ENCODE measurements at places on chromosomes 11 and 22. TPM values are rescaled to one million over a fixed set of nuclear protein-coding genes. Genes with fewer than 3 reads are reported as not detected.

DNA sequence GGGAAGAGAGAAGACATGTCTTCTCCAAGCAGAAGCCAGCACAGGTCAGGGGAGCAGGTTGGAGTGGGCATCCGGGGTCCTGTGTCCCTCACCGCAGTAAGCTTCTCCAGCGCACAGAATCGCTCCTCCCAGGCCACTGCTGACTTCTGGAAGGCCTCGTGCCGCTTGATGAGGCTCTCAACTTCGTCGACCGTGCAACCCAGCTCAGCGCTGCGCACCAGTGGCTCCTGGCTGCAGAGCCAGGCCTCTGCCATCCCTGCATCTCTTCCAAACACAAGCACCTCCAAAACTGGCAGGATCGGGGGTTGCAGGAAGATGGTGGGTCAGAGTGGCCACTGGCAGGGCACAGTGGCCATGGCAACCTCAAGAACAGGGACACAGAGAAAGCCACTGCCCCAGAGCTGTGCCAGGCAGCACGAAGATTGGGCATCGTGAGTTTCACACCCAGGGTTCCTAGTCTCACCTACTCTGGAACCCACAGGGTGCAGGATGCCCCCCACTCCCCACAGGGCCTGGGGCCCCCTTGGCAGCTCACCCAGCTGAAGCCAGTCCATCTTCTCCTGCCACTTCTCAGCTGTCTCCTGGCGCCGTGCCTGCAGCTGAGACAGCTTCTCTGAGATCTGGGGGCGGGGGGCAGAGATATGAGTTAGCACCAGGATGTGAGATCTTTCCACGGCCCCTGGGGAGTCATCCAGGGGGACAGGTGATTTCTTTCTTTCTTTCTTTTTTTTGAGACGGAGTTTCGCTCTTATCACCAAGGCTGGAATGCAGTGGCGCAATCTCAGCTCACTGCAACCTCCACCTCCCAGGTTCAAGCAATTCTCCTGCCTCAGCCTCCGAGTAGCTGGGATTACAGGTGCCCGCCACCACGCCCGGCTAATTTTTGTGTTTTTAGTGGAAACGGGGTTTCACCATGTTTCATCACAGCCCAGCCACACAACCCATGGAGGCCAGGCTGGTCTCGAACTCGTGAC lies 11.2 kb upstream of the RBM4B start:
- no peak for DNase-seq

- DNase-seq = no peak
Observed at GRCh38 chr22:33932997-33933396, 12.7 kb upstream of the LARGE1 start.

- DNase-seq = no peak
Observed at GRCh38 chr11:124875401-124875800, 10.2 kb downstream of the ROBO3 start.

GRCh38 chr22:20199413-20199842 lies 48.6 kb upstream of the CCDC188 start:
- no peak for DNase-seq

DNA sequence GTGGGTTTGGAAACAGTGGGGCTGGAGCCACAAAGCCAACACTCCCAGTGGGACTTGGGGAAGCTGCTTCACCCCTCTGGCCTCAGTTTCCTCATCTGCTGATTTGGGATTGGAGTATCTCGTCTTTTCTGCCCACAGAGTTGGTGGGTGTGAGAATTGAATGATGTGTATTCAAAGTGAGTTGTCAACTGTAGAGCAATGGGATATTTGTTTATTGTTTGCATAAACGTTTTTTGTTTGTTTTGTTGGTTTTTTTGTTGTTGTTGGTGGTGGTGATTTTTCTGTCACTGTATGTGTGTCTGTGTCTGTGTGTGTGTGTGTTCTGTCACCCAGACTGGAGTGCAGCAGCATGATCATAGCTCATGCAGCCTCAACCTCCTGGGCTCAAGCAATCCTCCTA lies 542.0 kb downstream of the MIAT start:
- DNase-seq = no peak

DNA sequence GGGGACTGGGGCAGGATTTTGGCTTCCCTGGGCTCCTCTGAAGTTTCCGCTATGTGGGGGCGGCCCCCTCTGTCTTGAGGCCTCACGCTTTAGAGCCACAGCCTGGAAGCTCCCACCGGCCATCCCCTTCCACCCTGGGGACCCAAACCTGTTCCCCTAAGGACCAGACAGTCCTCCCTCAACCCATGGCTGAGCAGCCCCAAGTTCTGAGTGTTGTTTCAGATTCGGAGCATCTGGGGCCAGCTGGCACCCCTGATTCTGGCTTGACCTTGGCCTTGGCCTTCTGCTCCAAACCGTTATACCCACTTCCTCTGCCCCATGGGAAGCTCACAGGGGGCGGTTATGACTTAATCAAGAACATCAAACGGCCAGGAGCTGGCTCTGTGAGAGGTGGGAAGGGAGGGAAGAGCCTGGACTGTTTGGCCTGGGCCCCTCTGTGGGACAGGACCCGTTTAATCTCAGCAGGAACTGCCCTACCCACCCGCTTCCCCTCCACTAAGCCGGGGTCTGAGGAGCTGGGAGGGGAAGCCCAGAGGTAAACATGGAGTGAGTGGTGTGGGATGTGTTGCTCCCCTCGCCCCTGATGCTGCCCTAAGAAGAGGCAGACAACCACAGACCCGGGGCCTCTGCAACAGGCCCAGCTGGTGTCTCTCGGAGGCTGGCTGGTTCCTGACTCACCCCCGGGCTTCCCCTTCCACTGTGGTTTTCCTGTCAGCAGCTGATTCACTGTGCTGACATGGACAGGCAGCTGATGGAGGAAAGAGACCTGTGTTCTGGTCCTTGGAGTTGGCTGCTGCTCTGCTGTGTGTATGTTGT lies 3.4 kb downstream of the CD82 start:
- peak; percentile 81 for DNase-seq

Gene CSTPP1
- total RNA-seq = 12.5 TPM

Gene SDF2L1
- 25.3 TPM for total RNA-seq

Gene VWCE
- 19.6 TPM for total RNA-seq
